Glutamatergic neuron (in vitro differentiated cells): ENCODE measurements at places on chromosomes 7 and 10.

DNA sequence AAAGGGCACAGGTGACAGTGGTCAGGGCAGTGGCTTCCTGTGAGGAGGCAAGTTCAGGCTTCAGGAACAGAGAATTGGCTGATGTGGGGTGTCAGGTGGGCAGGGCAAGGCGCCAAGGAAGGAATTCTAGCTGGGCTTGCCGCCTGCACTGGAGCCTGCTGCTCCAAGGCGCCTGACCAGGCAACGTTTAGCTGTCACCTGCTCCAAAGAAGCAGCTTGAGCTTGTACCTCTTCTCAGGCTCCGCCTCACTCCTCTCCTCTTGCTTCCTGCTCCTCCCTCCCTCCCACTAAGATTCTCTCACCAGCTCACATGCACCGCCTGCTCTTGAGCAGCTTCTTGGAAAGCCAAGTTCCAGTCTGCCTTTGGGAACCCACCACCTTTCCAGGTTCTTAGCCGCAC, 187.4 kb upstream of the GRB10 start:
- DNase-seq, result no peak

DNA sequence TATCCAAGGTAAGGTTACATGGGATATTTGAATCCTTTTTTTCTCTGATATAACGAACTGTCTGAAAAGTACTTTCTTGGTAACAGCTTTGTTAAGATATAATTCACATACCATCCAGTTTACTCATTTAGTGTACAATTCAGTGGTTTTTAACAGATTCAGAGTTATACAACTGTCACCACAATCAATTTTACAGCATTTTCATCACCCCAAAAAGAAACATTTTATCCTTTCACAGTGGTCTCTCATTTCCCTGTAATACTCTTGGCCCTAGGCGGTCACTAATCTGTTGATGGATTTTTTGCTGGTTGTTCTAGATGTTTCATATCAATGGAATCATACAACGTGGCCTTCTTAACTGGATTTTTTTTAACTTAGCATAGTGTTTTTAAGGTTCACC, 91.6 kb downstream of the GLCCI1 start:
- no peak for DNase-seq

- no peak for DNase-seq
Observed at GRCh38 chr10:115866691-115867090, 406.3 kb downstream of the GFRA1 start.

DNA sequence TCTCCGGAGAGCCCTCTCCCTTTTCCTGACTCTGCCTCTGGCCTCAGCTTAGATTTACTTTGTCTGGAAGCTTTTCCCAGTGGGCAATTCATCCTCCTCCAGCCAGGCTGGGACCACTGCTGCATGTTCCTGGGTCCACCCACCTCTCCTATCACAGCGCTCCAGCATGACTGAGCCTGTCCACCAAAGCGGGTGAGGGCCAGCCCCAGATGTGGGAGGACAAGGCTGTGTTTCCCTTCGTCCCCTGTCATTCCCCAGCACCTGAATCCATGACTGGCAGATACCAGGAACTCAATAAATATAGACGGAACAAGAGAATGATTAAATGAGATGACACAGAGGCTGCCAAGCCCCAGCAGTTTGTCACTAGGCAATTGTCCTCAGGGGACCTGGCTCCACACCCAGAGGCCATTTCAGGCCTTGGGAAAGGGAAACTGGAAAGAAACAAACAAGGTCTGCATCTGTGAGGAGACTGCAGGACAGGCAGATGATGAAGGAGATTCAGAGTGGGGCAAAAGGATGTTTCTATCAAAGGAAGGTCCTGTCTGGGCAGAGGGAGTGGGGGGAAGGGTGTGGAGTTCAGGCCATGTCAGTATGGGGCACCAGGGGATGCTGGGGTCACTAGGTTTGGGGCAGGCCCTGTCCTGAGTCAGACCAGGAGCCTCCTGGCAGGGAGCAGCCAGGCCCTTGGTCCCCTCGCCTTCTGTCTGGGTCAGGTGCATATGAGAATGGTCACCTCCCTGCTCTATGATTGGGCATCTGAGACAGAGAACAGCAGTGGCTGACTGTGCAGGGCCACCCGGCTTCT, 576.4 kb downstream of the GRID1 start:
- DNase-seq, result no peak

DNA sequence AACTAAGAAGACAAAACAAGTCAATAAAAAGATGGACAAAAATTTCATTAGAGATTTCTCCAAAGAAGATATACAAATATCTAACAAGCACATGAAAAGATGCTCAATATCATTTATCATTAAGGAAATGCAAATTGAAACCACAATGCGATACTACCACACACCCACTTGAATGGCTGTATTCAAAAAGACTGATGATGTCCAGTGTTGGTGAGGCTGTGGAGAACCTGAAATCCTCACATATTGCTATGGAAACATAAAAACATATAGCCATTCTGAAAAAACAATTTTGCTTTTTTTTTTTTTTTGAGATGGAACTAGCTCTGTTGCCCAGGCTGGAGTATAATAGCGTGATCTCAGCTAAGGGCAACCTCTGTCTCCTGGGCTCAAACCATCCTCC, 124.1 kb upstream of the LAMB4 start:
- DNase-seq, result no peak

- DNase-seq, result peak; percentile 15
Observed at GRCh38 chr10:70909326-70909935, 21.1 kb upstream of the PCBD1 start.

GRCh38 chr7:29651477-29651876, 87.8 kb downstream of the PRR15 start:
- DNase-seq, result no peak

DNA sequence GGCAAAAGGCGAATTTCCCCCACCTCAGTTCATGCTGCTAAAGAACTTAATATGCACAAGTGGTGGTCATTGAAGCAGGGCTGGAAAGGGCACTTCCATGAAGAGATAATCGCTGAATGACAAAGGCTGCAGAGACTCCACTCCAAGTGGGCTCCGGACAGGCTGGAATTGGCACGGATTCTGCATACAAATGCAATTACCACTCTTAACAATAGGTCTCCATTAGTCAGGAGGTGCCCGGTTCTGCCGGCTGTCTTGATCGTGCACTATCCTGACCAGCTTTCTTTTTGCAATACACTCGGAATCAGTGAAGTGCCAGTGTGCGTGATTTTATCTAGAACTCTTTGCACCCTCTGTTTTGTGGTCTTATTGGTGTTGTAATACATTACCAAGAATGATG, 49.7 kb downstream of the INSYN2A start:
- no peak for DNase-seq

GRCh38 chr10:123642293-123642692, 23.9 kb upstream of the GPR26 start:
- DNase-seq, result no peak

DNA sequence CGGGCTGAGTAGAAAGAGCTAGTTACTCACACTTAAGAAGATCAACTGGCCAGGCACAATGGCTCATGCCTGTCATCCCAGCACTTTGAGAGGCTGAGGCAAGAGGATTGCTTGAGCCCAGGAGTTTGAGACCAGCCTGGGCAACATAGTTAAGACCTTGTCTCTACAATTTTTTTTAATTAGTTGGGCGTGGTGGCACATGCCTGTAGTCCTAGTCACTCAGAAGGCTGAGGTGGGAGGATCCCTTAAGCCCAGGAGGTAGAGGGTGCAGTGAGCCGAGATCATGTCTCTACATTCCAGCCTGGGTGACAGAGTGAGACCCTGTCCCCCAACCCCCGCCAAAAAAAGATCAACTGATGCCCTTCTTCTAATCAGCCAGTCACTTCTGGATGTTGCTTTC, 74.6 kb upstream of the ATP6V0A4 start:
- no peak for DNase-seq

- no peak for DNase-seq
Observed at GRCh38 chr10:48502791-48503190, 102.1 kb downstream of the ARHGAP22 start.

GRCh38 chr7:76244781-76245391, 43.2 kb downstream of the SRRM3 start:
- no peak for DNase-seq

DNA sequence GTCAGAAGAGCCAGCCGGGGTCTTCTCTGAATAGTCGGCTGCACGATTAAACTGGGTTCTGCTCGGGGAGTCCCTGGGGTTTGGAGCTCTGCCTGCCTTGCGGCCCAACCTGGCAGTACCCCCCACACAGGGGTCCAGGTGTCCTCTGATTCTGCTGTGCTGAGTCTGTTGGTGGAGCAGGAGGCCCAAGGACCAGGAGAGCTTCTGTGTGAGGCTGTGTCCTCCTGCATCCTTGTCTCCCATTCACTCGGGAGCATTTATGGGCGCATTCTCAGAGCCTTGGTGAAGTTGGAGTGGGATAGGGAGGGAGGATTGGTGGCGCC, 14.2 kb downstream of the INPP5A start:
- DNase-seq, result no peak

- DNase-seq, result no peak
Observed at GRCh38 chr7:150992051-150992640, 1.3 kb downstream of the NOS3 start.

- DNase-seq, result no peak
Observed at GRCh38 chr10:106996510-106996909, 168.0 kb downstream of the SORCS1 start.

DNA sequence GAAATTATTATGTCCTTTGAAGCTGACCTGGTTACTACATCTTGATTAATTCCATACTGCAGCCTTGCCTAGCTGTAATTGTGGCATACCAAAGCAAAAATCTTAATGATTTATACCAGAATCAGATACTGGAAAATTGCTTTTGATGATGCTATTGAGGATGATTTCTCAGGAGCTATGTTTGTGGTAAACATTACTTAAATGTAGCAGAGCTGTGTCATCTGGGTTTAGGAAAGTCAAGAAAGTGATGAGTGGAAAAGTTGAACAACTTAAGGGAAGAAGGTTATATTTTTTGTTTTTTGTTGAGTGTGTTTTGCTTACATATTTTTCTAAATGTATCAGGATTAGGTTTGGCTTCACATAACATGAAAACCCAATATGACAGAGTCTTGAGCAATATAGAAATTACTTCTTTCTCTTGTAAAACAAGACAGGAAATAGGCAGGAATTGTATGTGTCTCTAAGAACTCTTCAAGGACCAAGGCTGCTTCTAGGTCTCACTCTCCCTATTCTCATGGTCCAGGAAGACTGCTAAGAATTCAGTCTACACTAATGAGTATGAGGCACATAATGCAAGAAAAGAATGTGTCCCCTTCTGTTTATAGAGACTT, 87.6 kb upstream of the MTPN start:
- no peak for DNase-seq

GRCh38 chr7:106840342-106840741, 24.7 kb upstream of the PIK3CG start:
- no peak for DNase-seq

DNA sequence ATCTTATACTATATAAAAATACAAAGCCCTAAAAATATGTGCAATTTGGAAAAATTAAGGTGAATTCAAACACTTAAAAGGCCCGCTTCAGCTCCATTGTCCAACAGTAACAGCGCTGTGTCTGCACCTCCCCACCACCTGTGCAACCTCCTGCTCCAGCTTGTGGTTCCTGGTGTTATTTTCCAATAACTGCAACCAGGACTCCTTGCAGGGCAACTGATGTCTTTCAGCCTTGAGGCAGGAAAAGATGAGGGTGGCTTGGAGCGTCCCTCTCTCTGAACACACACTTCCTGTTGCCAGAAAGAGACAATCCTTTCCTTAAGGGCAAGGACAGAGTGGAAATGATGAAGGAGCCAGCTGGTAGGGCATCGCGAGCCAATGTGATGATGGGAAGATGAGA, 336.0 kb downstream of the GLRX3 start:
- DNase-seq, result no peak

GRCh38 chr7:140478246-140479061, 851 bp downstream of the MKRN1 start:
- peak; percentile 70 for DNase-seq

DNA sequence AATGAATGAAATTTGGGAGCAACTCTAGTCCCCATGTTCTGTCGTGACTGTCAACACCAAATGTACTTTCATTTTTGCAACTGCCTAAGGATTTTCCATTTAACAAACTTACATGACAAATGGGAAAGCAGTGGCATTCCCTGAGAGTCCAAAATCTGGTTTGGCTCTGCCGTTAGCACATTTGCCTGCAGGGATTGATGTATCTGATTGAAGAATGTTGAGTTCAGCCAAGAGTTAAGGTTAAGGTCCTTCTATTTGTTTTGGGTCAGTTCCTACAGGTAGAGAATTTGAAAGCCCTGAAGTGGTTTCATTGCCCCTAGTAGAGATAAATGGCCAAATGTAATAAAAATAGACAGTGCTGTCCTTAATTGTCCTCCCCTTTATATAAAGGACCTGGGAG, 406.5 kb upstream of the GALNT17 start:
- DNase-seq, result no peak

DNA sequence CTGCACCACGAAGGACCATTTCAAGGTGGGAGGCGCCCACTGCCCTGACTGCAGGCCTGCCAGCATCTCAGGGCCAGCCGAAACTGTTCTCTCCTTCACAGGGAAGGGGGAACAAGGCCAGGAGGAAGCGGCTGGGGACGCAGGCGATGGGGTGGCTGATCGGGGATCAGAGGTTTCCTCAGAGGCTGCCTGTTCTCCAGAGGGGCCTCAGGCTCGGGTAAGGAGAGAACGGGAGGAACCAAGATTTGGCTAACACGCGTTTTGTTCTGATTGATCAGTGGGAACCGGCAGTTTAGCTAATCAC, 87.9 kb downstream of the DIP2C start:
- no peak for DNase-seq

DNA sequence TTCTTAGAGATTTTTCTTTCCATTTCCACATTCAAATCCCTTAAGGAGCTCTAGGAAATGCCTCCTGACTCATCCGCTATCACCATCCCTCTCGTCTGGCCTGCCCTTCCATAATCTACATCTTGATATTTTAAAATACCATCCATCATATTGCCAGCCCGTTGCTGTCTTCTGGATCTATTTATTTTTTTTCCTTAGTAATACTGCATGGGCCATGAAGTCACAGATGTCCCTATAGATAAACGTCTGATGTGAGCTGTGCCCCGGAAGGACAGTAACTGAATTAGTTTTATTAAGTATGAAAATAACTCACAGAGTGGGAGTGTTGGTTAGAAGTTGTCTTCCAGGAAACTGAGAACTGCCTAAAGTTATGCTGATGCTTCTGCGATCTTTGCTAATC, 76.2 kb downstream of the KLF6 start:
- DNase-seq, result no peak

DNA sequence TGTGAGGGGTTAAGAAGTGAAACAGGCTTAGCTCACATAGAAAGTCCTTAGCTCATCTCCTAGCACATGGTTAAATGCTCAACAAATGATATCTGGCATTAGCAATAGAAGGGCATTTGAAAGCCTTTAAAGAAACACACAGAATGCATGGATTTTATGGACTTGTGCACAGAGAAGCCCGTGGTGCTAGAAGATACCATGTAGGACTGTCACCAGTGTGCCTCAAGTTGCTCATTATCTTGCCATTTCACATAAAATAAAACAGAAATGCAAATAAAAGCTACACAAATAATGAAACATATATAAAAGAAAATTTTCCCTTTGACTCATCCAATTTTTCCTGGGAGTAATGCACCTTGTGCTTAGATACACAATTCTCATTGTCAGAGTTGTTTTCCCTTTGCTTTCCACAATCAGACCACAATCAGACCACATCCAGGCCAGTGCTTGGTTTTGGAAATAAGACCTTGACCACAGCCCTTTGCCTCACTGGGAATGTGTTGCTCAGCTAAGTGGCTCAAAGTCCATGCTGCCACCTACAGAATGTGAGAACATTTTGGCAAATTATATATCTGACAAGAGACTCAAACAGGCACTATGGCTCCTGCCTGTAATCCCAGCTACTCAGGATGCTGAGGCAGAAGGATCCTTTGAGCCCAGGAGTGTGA, 9.5 kb upstream of the WDR11 start:
- DNase-seq, result no peak
